ENCODE measurements at places on chromosomes 3 and 15.

GRCh38 chr3:53170325-53171063 lies 9.5 kb downstream of the PRKCD start:
- DNase-seq: no peak

- no peak for DNase-seq
Observed at GRCh38 chr3:158465074-158465473, 105.9 kb upstream of the MLF1 start.

DNA sequence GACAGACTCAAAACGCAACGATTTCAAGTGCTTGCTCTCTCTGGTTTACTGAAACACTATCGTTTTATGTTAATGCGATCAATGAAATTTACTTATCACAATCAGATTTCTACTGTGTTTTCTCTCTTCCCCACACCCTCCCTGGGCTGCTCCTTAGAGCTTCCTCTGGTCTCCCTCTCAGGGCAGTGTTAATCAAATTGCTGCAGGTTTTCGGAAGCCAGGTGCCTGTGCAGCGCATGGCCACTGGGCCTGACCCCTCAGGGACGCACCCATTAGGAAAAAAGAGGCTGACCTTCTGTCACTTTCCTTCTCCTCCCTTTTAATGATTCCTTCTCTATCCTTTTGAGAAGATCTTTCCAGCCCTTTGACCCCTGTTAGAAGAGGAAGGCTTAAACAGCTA lies 134.5 kb upstream of the ONECUT1 start:
- no peak for DNase-seq

DNA sequence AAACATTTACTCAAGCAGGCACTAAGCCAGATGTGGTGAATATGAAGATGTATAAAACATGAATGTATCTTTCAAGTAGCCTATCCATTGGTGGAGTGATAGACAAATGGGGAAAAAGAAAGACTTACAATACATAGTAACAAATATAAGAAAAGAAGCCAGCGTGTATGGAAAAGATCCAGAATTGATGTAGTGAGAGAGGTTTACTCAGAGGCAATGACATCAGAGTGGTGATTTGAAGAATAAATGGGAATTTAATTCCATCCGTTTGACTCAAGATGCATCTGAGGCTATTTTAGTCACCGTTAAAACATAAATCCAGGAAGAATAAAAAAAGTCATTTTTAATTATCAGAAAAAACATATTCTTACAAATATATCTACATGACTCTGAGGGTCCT lies 162.6 kb downstream of the IL1RAP start:
- no peak for DNase-seq

GRCh38 chr3:196949285-196949619 lies 6.9 kb upstream of the NCBP2 start:
- DNase-seq: no peak

GRCh38 chr15:56798639-56799038 lies 65.3 kb upstream of the ZNF280D start:
- no peak for DNase-seq

DNA sequence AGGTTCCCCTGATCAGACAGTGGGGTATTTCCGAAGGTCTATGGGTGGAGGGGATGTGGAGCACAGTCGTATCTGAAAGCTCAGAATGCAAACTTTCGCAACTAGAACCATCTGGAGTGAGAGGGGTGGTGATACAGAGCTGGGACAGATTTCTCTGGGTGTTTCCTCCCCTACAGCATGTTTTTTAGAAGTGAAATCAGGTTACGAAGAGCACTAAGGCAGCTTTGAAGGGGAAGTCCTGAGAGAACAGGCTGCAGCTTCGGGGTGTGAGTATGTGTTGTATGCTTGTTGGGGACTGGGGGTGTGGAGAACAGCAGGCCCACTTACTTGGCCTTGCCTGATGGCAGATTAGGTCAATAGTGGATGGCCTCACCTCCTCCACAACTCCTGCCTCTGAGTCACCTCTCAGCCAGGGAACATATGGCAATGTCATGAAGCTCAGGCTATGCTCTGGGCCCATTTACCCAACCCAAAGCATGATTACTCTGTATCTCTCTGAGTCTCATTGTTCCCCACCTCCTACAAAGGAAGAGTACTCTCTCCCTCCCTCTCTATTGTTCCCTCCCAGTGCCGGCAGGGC lies 107.2 kb upstream of the RASGRP1 start:
- DNase-seq: no peak
